ENCODE measurements at places on chromosomes 1 and 21.

GRCh38 chr1:204169858-204170257 lies 3.7 kb upstream of the REN start:
- no peaks in the 10 kb centered on the region for H3K27me3 ChIP-seq
- no peaks in the 10 kb centered on the region for H3K36me3 ChIP-seq
- no peak for DNase-seq
- no peak overlapping the region for H3K27ac ChIP-seq
- no peak overlapping the region for H3K4me3 ChIP-seq

DNA sequence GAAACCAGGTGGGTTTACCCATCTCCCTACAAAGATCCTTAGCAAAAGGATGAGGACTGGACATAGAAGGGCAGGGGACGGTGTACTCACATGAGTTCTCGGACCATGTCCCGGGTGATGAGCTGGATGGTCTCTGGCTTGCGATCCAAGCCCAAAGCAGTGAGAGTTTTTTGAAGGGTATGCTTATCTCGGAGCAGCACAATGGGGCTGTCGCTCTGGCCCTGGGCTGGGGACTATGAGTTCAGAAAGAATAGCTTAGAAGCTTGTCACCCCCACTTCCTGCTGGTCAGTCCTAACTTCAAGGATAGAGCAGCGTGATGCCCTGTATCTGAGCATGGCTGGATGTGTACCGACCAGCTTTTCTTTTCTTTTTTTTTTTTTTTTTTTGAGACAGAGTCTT lies 9.6 kb downstream of the CFAP45 start:
- no peak overlapping the region for H3K27ac ChIP-seq
- DNase-seq = no peak
- no peaks in the 10 kb centered on the region for H3K4me1 ChIP-seq

- no peaks in the 10 kb centered on the region for H3K27me3 ChIP-seq
- H3K27ac ChIP-seq = no peak overlapping the region
- no peak for DNase-seq
- no peaks in the 10 kb centered on the region for H3K4me1 ChIP-seq
- H3K36me3 ChIP-seq = no peaks in the 10 kb centered on the region
These were observed 256.4 kb downstream of the HMCN1 start for GRCh38 chr1:185990565-185990964.

GRCh38 chr21:42343556-42343955 lies 7.2 kb downstream of the TFF2 start:
- no peak overlapping the region for H3K4me3 ChIP-seq
- H3K27ac ChIP-seq = no peak overlapping the region
- no peaks in the 10 kb centered on the region for H3K36me3 ChIP-seq
- no peak for DNase-seq

GRCh38 chr1:213661302-213661701 lies 326.5 kb upstream of the PROX1 start:
- H3K27me3 ChIP-seq = no peaks in the 10 kb centered on the region
- H3K4me3 ChIP-seq = no peak overlapping the region
- H3K4me1 ChIP-seq = no peaks in the 10 kb centered on the region
- no peak overlapping the region for H3K27ac ChIP-seq
- no peak for DNase-seq

- H3K4me3 ChIP-seq = peak overlapping the region; percentile 15
- DNase-seq = peak; percentile 33
- peaks cover 8% of the 10 kb centered on the region for H3K27me3 ChIP-seq
- no peaks in the 10 kb centered on the region for H3K36me3 ChIP-seq
These were observed 57.4 kb downstream of the OLIG1 start for GRCh38 chr21:33127154-33127867.

DNA sequence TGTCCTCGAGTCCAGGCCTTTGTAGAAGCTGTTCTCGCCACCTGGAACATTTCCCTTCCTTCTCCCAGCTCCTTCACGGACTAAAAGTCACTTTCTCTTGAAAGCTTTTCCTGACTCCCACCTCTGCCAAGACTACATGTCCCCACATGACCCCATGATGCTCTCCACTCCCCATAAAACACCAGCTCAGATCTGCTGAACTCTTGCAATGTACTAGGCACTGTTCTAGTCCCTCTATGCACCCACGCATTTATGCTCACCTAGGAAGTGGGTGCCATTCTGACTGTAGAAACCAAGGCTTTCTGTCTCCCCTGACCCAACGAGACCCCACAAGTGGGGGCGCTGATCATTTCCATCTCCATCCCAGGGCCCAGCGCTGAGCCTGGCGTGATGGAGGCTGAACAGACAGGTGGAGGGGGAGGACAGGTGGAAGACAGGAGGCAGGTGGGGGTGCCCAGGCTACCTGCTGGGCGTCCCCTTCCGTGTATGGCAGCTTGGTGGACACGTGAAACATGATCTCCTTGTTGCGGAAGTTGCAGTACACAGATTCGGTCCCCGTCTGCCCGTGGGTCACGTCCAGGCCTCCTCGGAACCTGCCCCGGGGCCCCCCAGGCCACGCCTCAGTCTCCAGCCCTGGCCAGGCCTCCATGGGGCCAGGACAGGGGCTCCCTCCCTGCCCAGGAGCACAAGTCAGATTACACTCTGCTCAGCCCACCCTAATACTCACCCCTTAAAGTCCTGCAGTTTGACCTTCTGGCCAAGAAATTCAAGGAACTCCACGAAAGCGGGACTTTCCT lies 58.0 kb downstream of the RAP1GAP start:
- H3K27me3 ChIP-seq = no peaks in the 10 kb centered on the region
- no peak for DNase-seq
- H3K4me3 ChIP-seq = no peak overlapping the region
- no peak overlapping the region for H3K27ac ChIP-seq

DNA sequence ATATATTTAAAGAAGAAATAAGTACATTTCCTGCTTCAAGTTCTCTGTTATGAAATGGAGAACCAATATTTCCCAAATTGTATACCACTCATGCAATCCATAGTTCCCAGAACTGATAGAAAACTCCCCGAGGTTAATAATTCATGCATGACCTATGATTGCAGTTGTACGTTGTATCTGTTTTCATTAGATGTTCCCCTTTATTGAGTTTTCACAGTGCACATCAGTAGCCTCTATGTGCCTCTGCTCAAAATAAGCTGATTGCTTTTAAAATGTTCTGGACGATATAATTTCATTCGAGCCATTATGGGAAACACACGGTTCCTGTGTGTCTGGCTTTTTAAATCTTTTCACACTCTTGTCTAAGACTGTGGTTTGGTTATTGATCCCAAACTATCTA lies 253.1 kb upstream of the KIAA0040 start:
- no peak for DNase-seq
- H3K4me1 ChIP-seq = no peaks in the 10 kb centered on the region
- H3K27me3 ChIP-seq = no peaks in the 10 kb centered on the region
- H3K36me3 ChIP-seq = no peaks in the 10 kb centered on the region
- no peak overlapping the region for H3K4me3 ChIP-seq

- DNase-seq = no peak
- no peaks in the 10 kb centered on the region for H3K36me3 ChIP-seq
- H3K27me3 ChIP-seq = no peaks in the 10 kb centered on the region
- no peak overlapping the region for H3K27ac ChIP-seq
- H3K4me3 ChIP-seq = no peak overlapping the region
These were observed 31.7 kb upstream of the MAN1A2 start for GRCh38 chr1:117335376-117336086.

GRCh38 chr1:37471345-37472231 lies 2.8 kb upstream of the ZC3H12A start:
- DNase-seq = peak; percentile 69
- no peaks in the 10 kb centered on the region for H3K36me3 ChIP-seq
- no peaks in the 10 kb centered on the region for H3K27me3 ChIP-seq
- H3K4me3 ChIP-seq = peak overlapping the region; percentile 50
- H3K27ac ChIP-seq = peak overlapping the region; percentile 89
- peaks cover 40% of the 10 kb centered on the region for H3K4me1 ChIP-seq

GRCh38 chr21:41895643-41896493 lies 16.7 kb upstream of the PRDM15 start:
- no peak overlapping the region for H3K4me3 ChIP-seq
- H3K4me1 ChIP-seq = no peaks in the 10 kb centered on the region
- H3K27me3 ChIP-seq = no peaks in the 10 kb centered on the region
- H3K36me3 ChIP-seq = no peaks in the 10 kb centered on the region

DNA sequence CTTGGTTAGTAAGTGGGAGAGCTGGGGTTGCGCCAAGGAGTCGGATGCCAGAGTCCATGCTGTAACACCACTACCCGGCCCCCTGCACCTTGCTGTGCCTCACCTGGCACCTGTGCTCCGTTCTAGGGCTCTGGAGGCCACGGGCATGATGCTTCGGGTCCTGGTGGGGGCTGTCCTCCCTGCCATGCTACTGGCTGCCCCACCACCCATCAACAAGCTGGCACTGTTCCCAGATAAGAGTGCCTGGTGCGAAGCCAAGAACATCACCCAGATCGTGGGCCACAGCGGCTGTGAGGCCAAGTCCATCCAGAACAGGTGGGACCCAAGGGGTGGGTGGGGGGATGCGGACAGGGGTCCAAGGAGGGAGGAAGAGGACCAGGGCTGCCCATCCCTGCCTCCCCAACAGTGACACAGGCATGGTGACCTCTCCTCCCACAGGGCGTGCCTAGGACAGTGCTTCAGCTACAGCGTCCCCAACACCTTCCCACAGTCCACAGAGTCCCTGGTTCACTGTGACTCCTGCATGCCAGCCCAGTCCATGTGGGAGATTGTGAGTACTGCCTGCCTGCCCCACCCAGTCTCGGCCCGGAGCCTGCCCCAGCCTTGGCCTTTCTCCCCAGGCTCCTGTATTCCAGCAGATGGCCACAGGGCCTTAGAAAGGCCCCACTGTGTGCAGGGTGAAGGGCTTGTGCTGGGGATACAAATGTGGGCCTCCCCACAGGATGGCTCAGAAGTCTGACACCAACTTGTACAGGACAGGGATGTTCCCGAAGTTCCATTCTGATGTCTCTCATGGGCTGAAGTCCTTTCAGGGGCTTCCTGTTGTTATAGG lies 9.6 kb upstream of the HTR6 start:
- H3K36me3 ChIP-seq = no peaks in the 10 kb centered on the region
- no peak for DNase-seq
- no peaks in the 10 kb centered on the region for H3K27me3 ChIP-seq
- no peak overlapping the region for H3K4me3 ChIP-seq
- no peak overlapping the region for H3K27ac ChIP-seq

DNA sequence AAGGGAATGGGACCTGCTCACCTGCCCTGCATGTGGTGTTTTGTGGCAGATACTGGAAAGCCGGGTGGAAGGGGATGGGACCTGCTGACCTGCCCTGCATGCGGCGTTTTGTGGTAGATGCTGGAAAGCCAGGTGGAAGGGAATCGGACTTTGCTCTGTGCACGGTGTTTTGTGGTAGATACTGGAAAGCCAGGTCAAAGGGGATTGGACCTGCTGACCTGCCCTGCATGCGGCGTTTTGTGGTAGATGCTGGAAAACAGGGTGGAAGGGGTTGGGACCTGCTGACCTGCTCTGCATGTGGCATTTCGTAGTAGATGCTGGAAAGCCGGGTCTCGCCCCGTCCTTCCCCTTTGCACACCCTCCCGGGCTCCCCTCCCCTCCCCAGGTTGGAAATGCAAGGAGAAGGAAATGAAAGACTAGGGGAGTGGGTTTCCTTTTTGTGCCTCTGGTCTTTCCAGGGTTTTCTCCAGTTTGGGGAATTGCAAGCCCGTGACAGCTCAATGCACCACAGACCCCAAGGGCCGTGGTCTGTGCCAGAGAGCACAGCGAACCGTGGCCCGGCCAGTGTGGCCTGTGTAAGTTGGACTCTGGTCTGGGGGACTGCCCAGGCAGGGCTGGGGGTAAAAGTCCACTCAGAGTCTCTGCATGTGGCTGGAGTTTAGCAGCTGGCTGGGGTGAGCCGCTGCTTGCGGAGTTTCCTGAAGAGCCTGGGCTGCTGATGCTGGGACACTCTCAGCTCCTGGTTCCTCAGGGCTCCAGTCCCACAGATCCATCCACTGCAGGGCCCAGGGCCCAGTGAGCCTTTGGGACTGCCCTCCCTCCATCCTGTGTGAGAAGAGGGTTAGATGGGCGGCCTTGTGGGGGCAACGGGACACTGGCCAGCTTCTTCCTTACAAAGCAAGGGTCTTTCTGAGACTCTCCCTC lies 105.5 kb downstream of the CRYAA start:
- H3K4me1 ChIP-seq = no peaks in the 10 kb centered on the region
- no peaks in the 10 kb centered on the region for H3K36me3 ChIP-seq
- no peak for DNase-seq
- H3K4me3 ChIP-seq = no peak overlapping the region
- H3K27me3 ChIP-seq = no peaks in the 10 kb centered on the region
- H3K27ac ChIP-seq = no peak overlapping the region

GRCh38 chr1:24503870-24504523 lies 1.4 kb downstream of the RCAN3 start:
- peak overlapping the region; percentile 78 for H3K4me3 ChIP-seq
- H3K27ac ChIP-seq = peak overlapping the region; percentile 83
- peaks cover 8% of the 10 kb centered on the region for H3K4me1 ChIP-seq
- no peaks in the 10 kb centered on the region for H3K36me3 ChIP-seq

DNA sequence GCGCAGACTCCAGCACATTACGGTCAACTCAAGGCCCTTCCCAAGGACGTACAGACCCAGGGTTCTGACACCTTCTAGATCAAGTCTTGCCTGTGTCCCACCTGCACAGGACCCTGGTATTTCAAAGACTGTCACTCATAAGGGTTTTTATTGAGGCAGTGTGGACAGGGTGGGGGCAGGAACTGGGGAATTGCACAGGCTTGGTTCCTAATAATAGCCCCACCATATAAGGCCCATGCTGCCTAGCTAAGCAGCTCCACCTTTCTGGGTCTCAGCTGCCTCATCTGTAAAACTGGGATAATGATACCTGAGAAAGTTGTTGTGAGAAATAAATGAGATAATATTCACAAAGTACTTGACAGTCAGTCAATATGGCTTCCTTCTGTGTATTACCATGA lies 55.3 kb upstream of the PUM1 start:
- H3K4me1 ChIP-seq = no peaks in the 10 kb centered on the region
- no peaks in the 10 kb centered on the region for H3K36me3 ChIP-seq
- no peak overlapping the region for H3K27ac ChIP-seq
- no peaks in the 10 kb centered on the region for H3K27me3 ChIP-seq
- no peak overlapping the region for H3K4me3 ChIP-seq
- DNase-seq = no peak

- H3K36me3 ChIP-seq = no peaks in the 10 kb centered on the region
- no peak for DNase-seq
- H3K27ac ChIP-seq = no peak overlapping the region
- no peaks in the 10 kb centered on the region for H3K4me1 ChIP-seq
- peak overlapping the region; percentile 37 for H3K4me3 ChIP-seq
These were observed 8.8 kb upstream of the CEP85 start for GRCh38 chr1:26225033-26225831.

GRCh38 chr1:93338387-93339146 lies 7.1 kb upstream of the DR1 start:
- no peak overlapping the region for H3K27ac ChIP-seq
- H3K36me3 ChIP-seq = no peaks in the 10 kb centered on the region
- no peak for DNase-seq
